ENCODE measurements at places on chromosomes 6 and 20.

DNA sequence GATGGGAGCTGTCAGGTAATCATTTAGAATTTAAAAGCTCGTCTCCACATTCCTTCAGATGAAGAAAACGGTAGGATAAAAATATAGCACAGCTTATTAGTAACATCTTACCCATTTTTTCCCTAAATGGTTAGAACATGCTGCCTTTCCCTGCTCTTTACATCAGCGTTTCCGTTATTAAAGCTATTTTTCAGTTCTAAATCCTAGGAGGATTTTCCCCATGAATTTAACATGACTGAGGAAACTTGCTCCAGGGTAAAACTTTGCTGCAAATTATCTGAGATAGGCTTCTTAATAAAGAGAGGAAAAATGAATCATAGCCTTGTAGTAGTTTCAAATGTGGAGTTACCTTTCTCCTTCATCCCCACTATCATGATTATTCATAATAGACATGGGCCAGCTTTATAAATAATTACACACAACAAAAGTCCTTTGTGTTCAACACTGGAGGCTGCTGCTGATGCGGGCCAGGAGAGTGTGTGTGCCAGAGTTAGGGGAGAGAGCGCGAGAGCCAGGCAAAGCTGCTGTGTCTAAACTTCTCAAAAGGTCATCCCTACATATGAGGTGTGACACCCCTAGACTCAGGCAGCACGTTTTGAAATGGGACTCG, 24.4 kb downstream of the MYLIP start:
- DNase-seq = no peak

GRCh38 chr6:146578054-146578453, 20.7 kb upstream of the ADGB start:
- no peak for DNase-seq

- no peak for DNase-seq
Measured at GRCh38 chr6:134379599-134379998, 61.7 kb upstream of the SGK1 start.

- no peak for DNase-seq
Measured at GRCh38 chr20:54103067-54103761, 32.8 kb upstream of the BCAS1 start.

- no peak for DNase-seq
Measured at GRCh38 chr6:190596-191395, 101.5 kb upstream of the DUSP22 start.

DNA sequence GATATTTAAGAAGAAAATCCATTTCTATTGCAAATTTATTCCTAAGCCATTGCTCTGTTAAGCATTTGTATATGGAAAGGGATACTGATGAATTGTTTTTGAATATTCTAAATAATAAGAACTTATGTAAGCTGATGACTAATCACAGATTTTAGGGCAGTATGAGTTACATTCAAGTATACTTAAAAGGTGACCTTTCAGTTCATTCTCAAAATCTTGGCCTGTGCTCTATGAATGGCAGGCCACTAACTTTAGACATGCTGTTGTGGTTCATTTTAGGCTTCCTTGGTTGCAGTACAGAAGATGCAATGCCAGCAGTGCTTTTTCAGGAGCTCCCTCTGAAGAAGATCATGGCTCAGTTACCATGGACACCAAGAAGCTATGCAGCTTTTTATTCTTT, 380.4 kb downstream of the CENPW start:
- DNase-seq = no peak

DNA sequence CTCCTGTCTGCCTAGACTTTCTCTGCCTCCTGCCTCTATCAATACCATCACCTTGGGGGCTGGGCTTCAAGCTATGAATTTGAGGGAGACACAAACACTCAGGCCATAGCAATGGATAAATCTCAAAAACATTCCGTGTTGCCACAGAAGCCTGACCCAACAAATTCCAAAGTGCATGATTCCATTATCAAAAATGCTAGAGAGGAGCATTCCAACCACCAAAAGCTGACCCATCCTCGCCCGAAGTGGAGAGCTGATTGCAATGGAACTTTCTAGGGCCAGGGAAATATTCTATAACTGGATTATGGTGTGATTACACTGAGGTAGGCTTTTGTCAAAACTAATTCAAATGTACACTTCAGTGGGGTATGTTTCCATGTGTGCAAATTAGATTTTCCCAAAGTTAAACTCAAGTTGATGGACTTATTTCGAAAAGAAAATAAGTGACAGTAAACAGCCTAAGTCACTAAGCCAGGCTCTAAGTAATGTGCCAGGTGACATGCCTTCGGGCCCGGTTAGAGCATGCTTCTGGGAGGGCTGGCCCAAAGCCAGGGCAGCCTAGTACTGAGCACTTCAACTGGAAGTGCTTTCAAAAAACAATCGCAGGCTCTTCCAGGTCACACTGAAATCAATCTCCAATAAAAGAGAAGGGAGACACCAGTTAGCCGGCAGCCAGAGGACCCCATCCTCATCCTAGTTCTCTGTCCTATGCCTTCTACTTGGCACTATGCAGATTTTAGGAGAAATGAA, 142.3 kb downstream of the TBXT start:
- DNase-seq = no peak

DNA sequence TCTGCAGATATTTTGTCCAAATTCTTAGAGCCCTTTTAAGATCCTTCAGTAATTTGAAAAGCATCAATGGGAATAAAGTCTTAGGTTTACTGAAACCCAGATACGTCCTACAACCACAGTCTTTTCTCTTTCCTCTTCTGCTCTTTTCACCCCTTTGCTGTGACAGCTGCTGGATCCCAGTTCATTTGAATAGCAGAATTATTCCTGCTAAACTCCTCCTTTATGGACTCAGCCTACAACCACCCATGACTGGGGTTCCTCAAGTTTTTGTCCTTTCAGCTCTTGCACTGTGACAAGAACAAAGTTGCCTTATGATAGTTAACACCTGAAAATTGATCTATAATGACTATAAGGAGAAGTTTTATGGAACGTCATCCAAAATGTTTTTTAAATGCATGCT, 237.5 kb downstream of the EYA4 start:
- DNase-seq = no peak

DNA sequence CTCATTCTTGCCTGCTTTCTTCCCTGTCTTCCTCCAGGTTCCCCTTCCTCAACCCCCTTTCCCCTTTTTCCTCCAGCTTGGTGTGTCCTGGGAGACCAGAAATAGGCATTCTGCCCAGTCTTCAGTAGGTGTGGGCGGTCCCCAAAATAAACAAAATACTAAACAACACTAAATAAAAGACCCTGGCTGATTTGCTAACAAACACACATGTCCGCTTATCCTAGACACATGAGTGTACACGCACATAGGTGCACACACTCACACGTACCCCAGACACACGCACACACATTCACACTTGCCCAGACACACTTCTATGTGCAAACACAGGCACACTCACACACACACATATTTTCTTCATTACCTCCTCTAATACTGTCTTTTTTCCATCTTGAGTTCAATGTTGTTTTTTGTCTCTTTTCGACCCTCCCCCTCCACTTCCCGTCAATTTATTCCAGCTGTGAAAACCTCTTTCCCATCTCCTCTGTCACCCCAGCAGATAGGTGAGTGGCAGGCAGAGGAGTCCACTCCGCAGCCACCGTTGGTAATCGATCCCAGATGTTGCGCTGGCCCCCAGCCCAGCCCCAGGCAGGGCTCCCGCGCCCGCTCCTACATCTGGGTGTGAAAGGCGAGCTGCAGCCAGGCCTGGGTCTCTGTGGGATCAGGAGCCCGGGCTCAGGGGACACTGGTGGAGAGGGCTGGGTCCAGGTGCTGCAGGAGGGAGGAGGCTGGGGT, 56.9 kb upstream of the FOXP4 start:
- DNase-seq = no peak

- no peak for DNase-seq
Measured at GRCh38 chr20:19786311-19786710, 28.3 kb downstream of the RIN2 start.

GRCh38 chr6:44967481-44967880, 360.6 kb upstream of the RUNX2 start:
- no peak for DNase-seq

DNA sequence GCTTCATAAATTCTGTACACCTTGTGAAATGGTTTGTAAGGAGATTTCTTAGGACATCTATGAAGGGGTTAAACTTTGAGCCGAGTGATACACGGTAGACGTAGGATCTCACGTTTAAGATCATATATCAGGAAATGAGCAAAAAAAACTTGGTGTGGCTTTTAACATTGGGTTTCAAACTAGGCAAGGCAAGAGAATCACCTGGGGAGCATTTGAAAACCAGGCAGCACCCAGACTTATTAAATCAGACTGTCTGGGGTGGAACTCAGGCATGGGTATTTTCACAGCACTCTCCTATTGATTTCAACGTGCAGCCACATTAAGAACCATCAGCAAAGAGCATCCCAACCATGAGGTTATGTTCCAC, 26.4 kb downstream of the LY86 start:
- DNase-seq = no peak

DNA sequence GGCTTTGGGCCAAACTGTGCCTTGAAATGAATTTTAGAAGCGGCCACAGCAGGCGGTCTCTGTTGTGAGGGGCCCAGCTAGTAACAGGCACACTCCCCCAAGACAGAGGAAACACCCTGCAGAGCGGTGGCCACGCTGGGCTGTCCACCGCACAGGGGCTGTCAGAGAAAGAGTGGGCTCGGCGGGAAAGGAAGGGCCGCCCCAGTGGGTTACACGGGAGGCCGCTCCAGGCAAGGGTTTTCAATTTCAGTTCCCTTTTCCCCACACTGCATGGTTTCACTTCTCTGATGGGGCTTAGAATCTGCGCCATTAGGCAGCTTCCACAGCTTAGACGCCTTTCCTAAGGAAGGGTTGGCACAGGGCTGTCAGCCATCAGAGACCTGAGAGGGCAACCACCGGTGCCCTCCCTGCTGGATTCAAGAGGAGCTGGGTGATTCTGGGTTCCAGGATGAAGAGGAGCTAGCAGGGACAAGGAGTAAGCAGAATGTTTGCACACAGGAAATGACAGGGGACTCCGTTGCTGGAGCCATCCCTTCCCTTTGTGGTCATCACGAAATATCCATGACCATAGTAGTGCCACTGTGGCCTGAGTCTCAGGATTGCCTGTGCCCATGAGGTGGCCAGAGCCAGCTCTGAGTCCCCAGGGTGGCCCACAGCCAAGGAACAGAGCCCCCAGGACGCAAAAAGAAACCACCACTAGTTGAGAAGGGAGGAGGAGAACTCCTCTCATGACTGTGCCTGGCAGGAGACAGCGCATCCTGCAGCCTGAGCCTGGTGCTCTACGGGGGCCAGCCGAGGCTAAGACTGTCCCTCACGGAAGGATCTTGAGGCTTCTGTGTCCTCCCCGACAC, 282.7 kb downstream of the NRN1 start:
- DNase-seq = no peak

DNA sequence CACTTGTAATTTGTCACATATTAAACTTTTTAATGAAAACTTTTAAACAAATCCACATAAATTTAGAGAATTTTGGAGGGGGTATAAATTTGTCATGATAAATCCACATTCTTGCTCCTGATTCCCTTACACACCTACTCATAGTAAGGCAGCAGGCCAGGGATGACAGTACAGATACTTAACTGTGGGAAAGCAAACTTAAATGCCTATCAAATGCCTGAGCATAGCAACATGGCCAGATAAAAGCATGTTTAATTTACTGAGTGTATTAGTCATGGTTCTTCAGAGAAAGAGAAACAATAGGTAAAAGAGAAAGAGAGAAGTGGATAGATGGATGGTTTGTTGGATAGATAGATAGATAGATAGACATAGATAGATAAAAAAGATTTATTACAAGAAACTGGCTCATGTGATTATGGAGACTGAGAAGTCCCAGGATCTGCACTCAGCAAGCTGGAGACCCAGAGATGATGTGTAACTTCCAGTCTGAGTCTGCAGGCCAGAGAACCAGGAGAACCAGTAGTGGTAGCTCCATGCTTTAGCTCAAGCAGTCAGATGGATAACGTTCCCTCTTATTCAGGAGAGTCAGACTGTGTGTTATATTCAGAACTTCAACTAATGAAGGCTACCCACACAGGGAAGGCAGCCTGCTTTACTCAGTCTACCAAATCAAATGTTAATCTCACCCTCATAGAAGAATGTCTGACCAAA, 15.9 kb upstream of the ADGRF1 start:
- DNase-seq = no peak

DNA sequence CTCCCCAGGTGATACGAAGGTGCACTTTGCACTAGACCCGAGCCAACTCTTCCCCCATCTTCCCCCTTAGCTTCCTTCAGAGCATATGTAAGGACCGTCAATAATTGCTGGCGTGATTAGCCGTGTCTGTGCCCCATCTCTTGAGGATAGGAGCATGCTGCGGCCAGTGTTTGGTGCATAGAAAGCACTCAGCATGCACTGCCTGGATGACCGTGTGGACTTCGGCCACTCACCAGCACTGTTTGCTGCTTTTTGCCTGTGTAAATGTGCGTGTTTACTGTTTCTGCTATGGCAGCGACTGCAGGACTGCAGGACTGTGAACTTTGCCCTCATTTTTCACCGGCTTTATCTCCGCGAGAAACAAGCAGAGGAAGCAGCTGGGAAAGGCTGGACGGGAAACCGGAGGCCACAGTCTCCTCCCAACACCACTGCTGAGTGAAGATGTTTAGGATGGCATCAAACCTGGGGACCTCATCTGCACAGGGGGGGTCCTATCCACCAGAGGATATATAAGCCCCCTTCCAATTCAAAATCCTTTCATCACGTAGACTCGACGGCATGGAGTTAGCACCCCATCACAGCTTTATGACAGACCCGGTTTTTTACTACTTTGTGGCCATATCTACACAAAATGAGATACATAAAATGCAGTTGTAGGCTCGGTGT, 150.6 kb upstream of the AFDN start:
- no peak for DNase-seq

GRCh38 chr6:75581231-75581630, 20.4 kb upstream of the SENP6 start:
- DNase-seq = no peak

DNA sequence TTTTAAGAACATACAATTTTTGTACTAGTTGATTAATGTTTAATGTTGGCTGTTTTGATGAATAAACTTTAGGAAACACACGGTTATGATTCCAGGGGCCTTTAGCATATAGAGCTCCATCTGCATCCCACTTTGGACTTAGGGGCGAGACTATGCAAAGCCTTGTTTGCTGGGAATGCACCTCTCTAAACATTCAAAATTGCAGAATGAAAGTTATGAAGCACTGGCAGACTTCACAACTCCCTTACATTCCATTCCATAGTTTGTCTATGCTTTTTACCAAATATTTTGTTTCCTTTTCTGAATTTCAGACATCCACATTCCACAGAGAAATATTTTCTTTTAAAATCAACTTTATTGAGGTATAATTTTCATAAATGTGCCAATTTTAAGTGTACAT, 10.3 kb upstream of the TCP11 start:
- DNase-seq = no peak

DNA sequence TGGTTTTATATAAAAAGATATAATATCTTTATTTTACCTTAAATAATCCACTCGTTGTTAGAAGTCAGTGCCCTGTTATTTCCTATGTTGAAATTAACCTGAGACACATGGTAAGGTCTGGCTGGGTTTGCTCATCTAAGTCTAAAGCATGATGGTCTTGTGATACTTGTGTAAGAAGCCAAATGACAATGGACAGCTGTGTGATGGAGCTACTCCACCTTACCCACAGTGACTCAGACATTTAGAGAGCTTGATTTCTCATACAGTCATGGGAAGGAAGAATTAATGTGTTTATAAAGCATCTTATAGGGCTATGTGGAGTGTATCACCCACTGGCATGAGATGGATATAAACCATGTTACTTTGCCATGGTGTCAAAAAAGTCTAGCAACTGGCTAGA, 11.7 kb downstream of the CTCFL start:
- DNase-seq = no peak

All from thoracic aorta (tissue), 2 donors.